ENCODE measurements at places on chromosomes 7 and 10. TPM values are rescaled to one million over a fixed set of nuclear protein-coding genes. Genes with fewer than 3 reads are reported as not detected.

Gene MCU
- 17.6 TPM for total RNA-seq

Gene PGAM2
- total RNA-seq: 2.9 TPM

Gene CNTNAP2
- total RNA-seq: 7.4 TPM

Gene SUV39H2
- 3.5 TPM for total RNA-seq

Gene TMEM176B
- total RNA-seq: 0.25 TPM

Gene SEC31B
- total RNA-seq: 36.4 TPM

Gene SNX10
- total RNA-seq: 33.6 TPM

Gene PURB
- total RNA-seq: 29.1 TPM

Gene AOAH
- 4.7 TPM for total RNA-seq

Gene GFRA1
- not detected for total RNA-seq

Gene MSMB
- not detected for total RNA-seq

Gene ZNF853
- total RNA-seq: 6.3 TPM

Gene DPY19L1
- total RNA-seq: 13.0 TPM

Gene LRRC18
- total RNA-seq: not detected

Gene GDI2
- total RNA-seq: 187 TPM

Gene ASIC3
- 4.8 TPM for total RNA-seq

Gene PON3
- not detected for total RNA-seq

Gene TRIM56
- 85.7 TPM for total RNA-seq

Gene FGL2
- 7.0 TPM for total RNA-seq

Gene ZNF467
- 0.32 TPM for total RNA-seq

Gene ZSWIM8
- total RNA-seq: 110 TPM

Gene DPYSL4
- total RNA-seq: 0.22 TPM

Gene TUBAL3
- not detected for total RNA-seq

Gene SHTN1
- total RNA-seq: not detected

Gene ABCB4
- 45.0 TPM for total RNA-seq

Gene CACNA2D1
- total RNA-seq: not detected
